ENCODE measurements at places on chromosomes 1 and 21. TPM values are rescaled to one million over a fixed set of nuclear protein-coding genes. Genes with fewer than 3 reads are reported as not detected.

DNA sequence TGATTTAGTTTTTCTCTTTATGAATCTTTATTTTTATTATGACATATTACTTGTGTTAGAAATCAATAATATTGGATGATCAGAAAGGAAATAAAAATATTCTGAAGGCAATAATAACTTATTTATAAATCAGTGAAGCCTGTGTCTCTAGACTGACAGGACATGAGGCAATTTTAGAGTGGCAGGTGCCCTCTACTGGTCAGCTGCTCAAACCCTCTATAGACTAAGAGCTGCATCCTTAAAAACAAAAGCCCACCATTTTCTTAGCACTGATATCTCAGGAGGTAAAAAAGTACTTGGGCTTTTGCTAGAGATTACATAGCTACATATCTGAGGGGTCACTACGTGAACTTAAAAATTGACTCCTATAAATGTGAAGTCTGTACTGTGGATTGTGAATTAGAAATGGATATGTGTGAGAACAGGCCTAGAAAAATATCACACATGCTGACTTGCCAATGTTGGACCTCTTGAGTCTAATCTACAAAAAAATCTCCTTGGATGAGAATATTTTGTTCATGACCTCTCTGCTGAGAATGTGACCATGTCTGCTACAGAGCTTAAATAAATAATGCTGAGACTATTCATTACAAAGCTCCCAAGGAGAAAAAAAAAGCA is 597.9 kb upstream of the ADAMTS5 start:
- no peak for DNase-seq

DNA sequence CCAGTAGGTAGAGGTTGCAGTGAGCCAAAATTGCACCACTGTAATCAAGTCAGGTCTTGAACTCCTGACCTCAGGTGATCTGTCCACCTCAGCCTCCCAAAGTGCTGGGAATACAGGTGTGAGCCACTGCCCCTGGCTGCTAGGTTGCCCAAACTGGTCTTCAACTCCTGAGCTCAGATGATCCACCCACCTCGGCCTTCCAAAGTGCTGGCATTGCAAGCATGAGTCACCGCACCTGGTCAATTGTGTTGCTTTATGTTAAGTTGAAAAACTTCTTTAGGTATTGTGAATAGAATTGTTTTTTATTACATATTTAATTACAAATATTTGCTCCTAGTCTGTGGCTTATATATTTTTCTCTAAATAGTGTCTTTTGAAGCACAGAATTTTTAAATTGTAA is 80.5 kb downstream of the PRKAB2 start:
- no peak for DNase-seq

Gene ILDR2
- 3.3 TPM for total RNA-seq

Gene C1orf185
- total RNA-seq: not detected

Gene JUN
- total RNA-seq: 12.4 TPM

GRCh38 chr1:67861856-67862516 is 28.7 kb upstream of the GNG12 start:
- DNase-seq: no peak

GRCh38 chr1:67627906-67628305 is 57.1 kb upstream of the GADD45A start:
- DNase-seq: no peak

- no peak for DNase-seq
These were observed 280.4 kb upstream of the C1orf105 start for GRCh38 chr1:172140072-172140471.

Gene S100A2
- 0.55 TPM for total RNA-seq

Gene S100A5
- not detected for total RNA-seq

All from left lobe of liver (tissue), 2 donors.